ENCODE measurements at places on chromosomes 6 and 20. TPM values are rescaled to one million over a fixed set of nuclear protein-coding genes. Genes with fewer than 3 reads are reported as not detected.

The JAG1 gene
- total RNA-seq = 41.2 TPM

The KIF6 gene
- 0.49 TPM for total RNA-seq

The PSORS1C2 gene
- not detected for total RNA-seq

The FNDC11 gene
- 0.40 TPM for total RNA-seq

The ECT2L gene
- total RNA-seq = 8.7 TPM

The COL11A2 gene
- 1.6 TPM for total RNA-seq

The LKAAEAR1 gene
- total RNA-seq = not detected

The CTCFL gene
- total RNA-seq = 0.13 TPM

The PACRG gene
- total RNA-seq = 3.4 TPM

The SMLR1 gene
- total RNA-seq = not detected

The DOK5 gene
- total RNA-seq = 4.8 TPM

The BPIFB1 gene
- total RNA-seq = not detected

The VSX1 gene
- total RNA-seq = not detected
